ENCODE measurements at places on chromosomes 4 and X. TPM values are rescaled to one million over a fixed set of nuclear protein-coding genes. Genes with fewer than 3 reads are reported as not detected.

The ASMT gene
- total RNA-seq: 0.18 TPM

The WWC2 gene
- total RNA-seq: 21.8 TPM

The ATP11C gene
- 22.2 TPM for total RNA-seq

The BEND2 gene
- not detected for total RNA-seq

The TCEAL6 gene
- 3.7 TPM for total RNA-seq

The WNK3 gene
- total RNA-seq: 26.4 TPM

The FAM114A1 gene
- 283 TPM for total RNA-seq

The GPR34 gene
- 22.8 TPM for total RNA-seq

The PCDH18 gene
- total RNA-seq: 8.6 TPM

The C4orf36 gene
- total RNA-seq: 0.28 TPM

The ACE2 gene
- 1.9 TPM for total RNA-seq

The LRAT gene
- total RNA-seq: 0.15 TPM

The RBM47 gene
- total RNA-seq: 177 TPM

The SPANXN3 gene
- not detected for total RNA-seq

- no peak overlapping the region for H3K4me3 ChIP-seq
- no peak for DNase-seq
- no peaks in the 10 kb centered on the region for H3K4me1 ChIP-seq
- no peaks in the 10 kb centered on the region for H3K36me3 ChIP-seq
- H3K27me3 ChIP-seq: no peaks in the 10 kb centered on the region
Observed at GRCh38 chr4:77989968-77990367, 67.2 kb upstream of the FRAS1 start.

DNA sequence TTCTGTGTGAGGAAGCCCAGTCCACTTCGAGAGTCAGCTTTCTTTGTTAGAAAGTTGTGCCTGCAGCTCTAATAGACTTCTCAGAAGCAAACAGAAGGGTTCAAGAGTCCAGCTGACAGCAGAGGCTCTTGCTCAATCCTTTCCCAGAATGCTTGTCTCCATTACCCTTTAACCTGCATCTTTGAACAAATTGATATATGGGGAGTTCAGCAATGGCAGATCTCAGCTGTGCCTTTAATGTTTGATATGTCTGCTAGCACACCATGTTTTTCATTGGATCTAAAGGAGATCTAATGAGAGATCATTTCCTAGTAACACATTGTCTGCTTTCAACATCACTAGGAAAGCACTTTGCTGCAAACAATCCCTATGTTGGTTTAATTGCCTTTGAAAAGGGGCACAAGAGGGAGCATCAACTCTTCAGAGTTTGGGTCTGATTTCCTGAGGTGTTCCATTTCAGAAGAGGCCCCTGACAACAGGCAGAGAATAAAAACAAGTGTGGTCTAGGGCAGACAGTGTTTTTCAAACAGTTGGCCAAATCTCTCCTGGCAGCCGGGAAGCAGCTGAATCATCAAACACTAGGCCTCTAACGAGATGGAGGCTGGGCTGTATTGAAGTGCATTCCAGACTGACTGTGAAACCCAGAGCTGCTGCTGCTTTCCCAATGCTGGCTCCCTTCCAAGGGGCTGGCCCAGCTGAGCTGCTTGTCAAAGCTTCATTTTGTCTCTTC lies 55.5 kb downstream of the LUZP4 start:
- peaks cover 4% of the 10 kb centered on the region for H3K27me3 ChIP-seq
- DNase-seq: peak; percentile 91
- H3K27ac ChIP-seq: peak overlapping the region; percentile 31
- no peaks in the 10 kb centered on the region for H3K36me3 ChIP-seq

DNA sequence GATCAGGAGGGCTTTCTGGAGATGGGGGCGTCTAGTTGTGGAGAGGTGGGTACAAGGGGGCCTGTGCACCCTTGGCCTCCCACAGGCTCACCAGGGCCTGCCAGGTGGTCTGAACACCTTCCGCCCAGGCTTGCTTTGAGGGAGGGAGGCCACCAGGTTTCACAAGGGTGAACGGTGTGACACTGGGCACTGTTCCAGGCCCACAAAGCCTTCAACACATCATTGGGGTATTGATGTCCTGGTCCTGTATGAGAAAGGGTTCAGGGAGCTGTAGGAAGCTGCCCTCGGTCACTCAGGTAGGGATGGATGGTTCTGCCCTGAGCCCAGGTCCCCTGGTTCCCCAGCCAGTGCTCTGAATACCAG lies 6.0 kb downstream of the HTRA3 start:
- DNase-seq: no peak
- peaks cover 3% of the 10 kb centered on the region for H3K27me3 ChIP-seq
- no peaks in the 10 kb centered on the region for H3K36me3 ChIP-seq
- no peak overlapping the region for H3K27ac ChIP-seq

DNA sequence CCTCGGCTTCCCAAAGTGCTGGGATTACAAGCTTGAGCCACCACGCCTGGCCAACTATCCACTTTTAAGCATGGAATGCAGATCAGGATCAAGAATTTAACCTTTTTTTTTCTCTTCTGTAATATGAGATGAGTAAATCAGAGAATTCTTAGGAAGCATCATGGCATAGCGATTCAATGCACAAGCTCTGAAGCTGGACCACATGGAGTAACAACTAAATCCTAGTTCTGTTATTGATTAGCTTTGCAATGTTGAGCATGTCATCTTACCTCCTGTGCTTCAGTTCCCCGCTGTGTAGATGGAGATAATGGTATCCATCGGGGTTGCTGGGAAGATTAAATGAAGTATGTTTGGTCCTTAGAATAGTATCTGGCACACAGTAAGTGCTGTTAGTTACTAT lies 1.9 kb upstream of the SNX25 start:
- no peak overlapping the region for H3K27ac ChIP-seq
- no peaks in the 10 kb centered on the region for H3K36me3 ChIP-seq
- no peak for DNase-seq
- no peak overlapping the region for H3K4me3 ChIP-seq
- peaks cover 14% of the 10 kb centered on the region for H3K4me1 ChIP-seq
- no peaks in the 10 kb centered on the region for H3K27me3 ChIP-seq

GRCh38 chr4:20126906-20127305 lies 124.8 kb upstream of the SLIT2 start:
- DNase-seq: no peak
- H3K4me3 ChIP-seq: no peak overlapping the region
- no peak overlapping the region for H3K27ac ChIP-seq
- H3K36me3 ChIP-seq: no peaks in the 10 kb centered on the region

GRCh38 chr4:145414841-145415240 lies 66.8 kb upstream of the SMAD1 start:
- no peaks in the 10 kb centered on the region for H3K36me3 ChIP-seq
- no peaks in the 10 kb centered on the region for H3K4me1 ChIP-seq
- no peak overlapping the region for H3K27ac ChIP-seq
- no peaks in the 10 kb centered on the region for H3K27me3 ChIP-seq
- H3K4me3 ChIP-seq: no peak overlapping the region
- DNase-seq: no peak

GRCh38 chrX:13852001-13852695 lies 35.3 kb upstream of the GPM6B start:
- no peaks in the 10 kb centered on the region for H3K4me1 ChIP-seq
- DNase-seq: no peak
- no peaks in the 10 kb centered on the region for H3K36me3 ChIP-seq
- H3K27ac ChIP-seq: no peak overlapping the region
- H3K4me3 ChIP-seq: no peak overlapping the region

DNA sequence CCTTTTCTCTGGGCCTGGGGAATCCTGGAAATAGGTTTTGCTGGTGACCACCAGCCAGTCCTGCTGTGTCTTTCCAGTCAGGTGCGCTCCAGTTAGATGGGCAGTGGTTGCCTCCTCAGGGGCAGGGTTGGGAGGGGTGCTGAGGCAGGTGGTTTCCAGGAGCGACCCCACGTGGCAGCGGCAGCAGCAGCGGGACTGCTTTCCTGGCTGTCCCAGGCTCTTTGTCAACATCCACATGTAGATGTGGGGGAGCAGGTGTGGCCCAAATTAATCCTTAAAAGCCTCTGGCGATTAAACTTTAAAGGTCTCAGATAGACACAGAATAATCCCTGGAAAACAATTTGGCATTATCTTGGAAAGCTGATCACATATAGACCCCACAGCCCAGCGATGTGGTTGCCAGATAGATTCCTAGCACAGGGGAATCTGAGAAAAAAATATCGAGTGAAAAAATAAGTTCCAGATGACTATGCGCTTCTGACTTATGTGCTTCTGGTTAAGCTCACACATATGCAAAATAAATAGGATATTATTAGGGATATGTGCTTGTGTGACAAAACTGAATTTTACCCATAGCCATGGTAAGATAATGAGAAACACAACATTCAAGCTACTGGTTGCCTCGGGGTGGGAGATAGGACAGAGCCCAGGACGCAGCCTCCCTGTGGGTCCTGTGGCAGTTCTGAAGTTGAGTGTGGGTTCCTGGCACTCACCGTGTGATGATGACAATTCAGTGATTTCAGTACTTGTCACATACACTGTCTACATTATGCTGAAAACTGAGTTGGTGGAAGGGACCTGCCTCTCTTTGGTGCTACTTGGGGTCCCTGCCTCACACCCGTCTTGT lies 336.4 kb downstream of the ARHGAP10 start:
- no peaks in the 10 kb centered on the region for H3K27me3 ChIP-seq
- H3K4me3 ChIP-seq: no peak overlapping the region
- no peak overlapping the region for H3K27ac ChIP-seq
- H3K36me3 ChIP-seq: no peaks in the 10 kb centered on the region
- no peaks in the 10 kb centered on the region for H3K4me1 ChIP-seq
- no peak for DNase-seq

DNA sequence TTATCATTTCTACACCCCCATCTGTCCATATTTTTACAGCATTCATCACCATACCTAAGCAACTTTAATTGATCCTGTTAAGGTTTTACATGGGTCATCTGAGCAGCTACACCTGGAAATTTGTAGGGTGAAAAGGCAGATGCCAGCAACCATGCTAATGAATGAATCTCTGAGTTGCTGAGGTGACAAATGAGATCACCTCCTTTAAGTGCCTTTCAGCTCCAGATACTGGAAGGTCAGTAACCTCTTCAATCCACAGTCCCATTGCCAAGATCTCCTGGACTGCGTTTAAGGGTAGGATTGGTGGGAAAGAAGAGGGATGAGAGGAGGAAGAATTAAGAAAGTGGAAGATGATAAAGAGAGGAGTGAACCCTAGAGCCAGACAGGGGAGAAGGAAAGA lies 8.5 kb upstream of the BMP3 start:
- H3K27me3 ChIP-seq: no peaks in the 10 kb centered on the region
- no peaks in the 10 kb centered on the region for H3K36me3 ChIP-seq
- no peak for DNase-seq
- H3K4me3 ChIP-seq: no peak overlapping the region
- H3K27ac ChIP-seq: no peak overlapping the region

- H3K27ac ChIP-seq: no peak overlapping the region
- H3K4me1 ChIP-seq: no peaks in the 10 kb centered on the region
- no peak overlapping the region for H3K4me3 ChIP-seq
- no peak for DNase-seq
- H3K36me3 ChIP-seq: no peaks in the 10 kb centered on the region
- no peaks in the 10 kb centered on the region for H3K27me3 ChIP-seq
Observed at GRCh38 chr4:127313767-127314166, 319.0 kb upstream of the INTU start.

DNA sequence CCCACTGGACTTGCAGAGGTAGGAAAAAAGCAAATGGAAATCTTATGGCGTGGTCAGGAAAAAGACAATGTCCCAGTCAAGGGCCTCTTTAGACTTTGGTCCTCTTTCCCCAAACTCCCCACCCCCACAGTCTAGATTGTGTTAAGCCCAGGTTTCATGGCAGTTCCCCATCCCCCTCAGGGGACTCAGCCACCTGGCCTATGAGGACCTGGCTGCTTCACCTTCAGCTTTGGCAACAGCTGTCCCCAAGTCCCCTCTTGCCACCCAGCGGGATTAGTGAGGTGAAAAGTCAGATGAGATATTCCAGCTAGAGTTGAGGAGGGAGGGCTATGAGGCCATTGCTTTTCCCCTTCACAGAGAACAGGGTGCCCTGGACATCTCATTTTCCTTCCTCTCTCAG lies 457 bp downstream of the RIPPLY1 start:
- peaks cover 3% of the 10 kb centered on the region for H3K4me1 ChIP-seq
- H3K27ac ChIP-seq: no peak overlapping the region
- no peak for DNase-seq
- H3K27me3 ChIP-seq: no peaks in the 10 kb centered on the region
- no peak overlapping the region for H3K4me3 ChIP-seq

DNA sequence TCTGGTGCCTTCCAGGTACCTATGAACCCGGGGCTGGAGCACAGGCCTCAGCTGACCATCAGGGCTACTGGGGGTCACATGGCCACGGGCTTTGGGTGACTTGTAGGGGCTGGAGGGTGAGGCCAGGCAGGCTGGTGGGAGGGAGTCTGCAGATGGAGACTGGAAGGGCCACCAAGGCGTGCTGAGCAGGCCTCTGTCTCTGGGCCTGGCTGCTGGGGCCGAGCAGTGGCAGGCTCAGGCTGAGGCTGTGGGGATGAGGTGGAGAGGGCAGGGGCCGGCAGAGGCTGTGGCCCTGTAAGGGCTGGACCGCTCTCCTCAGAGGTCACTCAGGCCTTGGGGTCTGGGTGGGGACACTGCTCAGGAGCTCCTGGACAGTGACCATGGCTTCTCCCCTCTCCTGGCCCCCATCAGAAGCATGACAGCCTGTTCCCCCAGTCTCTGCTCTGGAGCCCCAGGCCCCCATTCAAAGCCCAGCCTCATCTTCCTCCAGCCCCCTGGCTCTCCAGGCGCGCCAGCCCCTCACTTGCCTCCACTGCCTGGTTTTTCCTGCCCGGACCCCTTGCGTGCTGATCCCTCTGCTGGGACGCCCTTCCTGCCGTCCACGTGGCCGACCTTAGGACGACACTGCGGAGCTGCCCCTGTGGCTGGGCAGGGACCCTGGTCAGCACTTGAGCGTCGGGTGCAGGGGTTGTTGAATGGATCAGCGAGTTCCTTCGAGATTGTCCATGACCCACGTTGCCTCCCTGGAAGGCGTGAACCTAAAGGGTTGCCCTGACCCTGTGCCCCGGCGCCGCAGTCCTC lies 11.1 kb upstream of the NAT8L start:
- no peak for DNase-seq
- no peak overlapping the region for H3K4me3 ChIP-seq
- no peaks in the 10 kb centered on the region for H3K36me3 ChIP-seq
- no peaks in the 10 kb centered on the region for H3K4me1 ChIP-seq
- H3K27ac ChIP-seq: no peak overlapping the region

DNA sequence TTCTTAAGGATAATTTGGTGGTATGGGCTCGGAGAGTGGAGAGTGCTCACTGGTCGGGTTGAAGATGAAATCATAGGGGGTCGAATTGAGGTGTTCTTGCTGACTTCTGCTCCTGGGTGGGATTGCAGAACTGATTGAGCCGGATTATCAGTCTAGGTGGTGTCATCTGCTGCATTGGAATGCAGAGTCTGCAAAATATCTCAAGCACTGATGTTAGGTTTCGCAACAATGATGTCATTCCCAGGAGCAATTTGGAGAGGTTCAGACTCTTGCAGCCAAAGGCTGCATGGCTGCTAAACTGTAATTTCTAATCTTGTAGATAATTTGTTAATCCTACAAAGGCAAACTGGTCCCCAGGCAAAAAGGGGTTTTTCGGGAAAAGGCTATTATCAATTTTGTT lies 67.7 kb downstream of the RHOH start:
- no peak overlapping the region for H3K4me3 ChIP-seq
- no peak overlapping the region for H3K27ac ChIP-seq
- no peak for DNase-seq

- H3K4me1 ChIP-seq: no peaks in the 10 kb centered on the region
- no peak for DNase-seq
- H3K27ac ChIP-seq: no peak overlapping the region
- no peaks in the 10 kb centered on the region for H3K27me3 ChIP-seq
- H3K36me3 ChIP-seq: no peaks in the 10 kb centered on the region
Observed at GRCh38 chr4:47668810-47669408, 169.0 kb downstream of the CORIN start.

- H3K27ac ChIP-seq: no peak overlapping the region
- H3K4me3 ChIP-seq: no peak overlapping the region
- peaks cover 34% of the 10 kb centered on the region for H3K27me3 ChIP-seq
- no peak for DNase-seq
- H3K36me3 ChIP-seq: no peaks in the 10 kb centered on the region
Observed at GRCh38 chrX:104310090-104310489, 55.4 kb upstream of the ESX1 start.
